ENCODE measurements at places on chromosomes 7 and 10.

- no peak for DNase-seq
These were observed 129.3 kb downstream of the CHRM2 start for GRCh38 chr7:136997735-136998134.

DNA sequence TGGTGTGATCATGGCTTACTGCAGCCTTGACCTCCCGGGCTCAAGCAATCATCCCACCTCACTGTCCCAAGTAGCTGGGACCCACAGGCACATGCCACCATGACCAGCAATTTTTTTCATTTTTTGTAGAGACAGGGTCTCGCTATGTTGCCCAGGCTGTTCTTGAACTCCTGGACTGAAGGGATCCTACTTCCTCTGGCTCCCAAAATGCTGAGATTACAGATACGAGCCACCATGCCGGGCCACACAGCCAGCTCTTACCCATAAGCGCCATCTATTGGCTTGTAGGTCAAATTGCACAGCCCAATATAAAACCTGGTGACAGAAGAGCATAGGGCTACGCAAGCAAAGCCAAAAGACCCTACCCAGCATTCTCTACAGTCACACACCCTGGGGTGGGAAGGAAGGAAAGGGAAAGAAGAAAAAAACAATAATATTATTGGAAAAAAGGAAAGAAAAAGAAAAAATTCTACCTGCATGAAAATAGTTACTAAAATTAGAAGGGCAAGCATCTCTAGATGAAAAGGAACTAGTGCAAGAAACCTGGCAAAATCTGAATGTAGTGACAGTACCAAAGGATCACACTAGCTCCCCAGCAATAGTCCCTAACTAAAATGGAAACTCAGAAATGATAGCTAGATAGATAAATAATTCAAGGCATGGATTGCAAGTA lies 29.4 kb upstream of the AMPH start:
- DNase-seq, result no peak

DNA sequence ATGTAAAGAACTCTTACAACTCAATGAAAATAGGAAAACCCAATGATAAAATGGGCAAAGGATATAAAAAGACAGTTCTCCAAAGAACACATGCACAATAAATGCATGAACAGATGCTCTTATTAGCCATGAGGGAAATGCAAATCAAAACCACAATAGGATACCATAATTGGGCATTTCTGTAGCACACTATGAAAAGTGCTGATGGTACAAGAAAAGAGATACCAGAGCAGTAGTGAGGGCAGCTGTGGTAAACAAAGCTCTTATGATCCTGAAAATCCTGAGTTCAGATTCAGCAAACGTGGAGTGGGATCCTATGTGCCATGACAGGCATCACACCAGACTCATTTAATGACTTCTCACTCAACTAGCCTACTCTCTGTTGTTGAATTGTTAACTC lies 96.7 kb upstream of the SLC25A13 start:
- DNase-seq, result no peak

- no peak for DNase-seq
These were observed 35.0 kb downstream of the SRI start for GRCh38 chr7:88184848-88185304.

GRCh38 chr7:87111877-87112276 lies 40.4 kb upstream of the DMTF1 start:
- DNase-seq, result no peak

DNA sequence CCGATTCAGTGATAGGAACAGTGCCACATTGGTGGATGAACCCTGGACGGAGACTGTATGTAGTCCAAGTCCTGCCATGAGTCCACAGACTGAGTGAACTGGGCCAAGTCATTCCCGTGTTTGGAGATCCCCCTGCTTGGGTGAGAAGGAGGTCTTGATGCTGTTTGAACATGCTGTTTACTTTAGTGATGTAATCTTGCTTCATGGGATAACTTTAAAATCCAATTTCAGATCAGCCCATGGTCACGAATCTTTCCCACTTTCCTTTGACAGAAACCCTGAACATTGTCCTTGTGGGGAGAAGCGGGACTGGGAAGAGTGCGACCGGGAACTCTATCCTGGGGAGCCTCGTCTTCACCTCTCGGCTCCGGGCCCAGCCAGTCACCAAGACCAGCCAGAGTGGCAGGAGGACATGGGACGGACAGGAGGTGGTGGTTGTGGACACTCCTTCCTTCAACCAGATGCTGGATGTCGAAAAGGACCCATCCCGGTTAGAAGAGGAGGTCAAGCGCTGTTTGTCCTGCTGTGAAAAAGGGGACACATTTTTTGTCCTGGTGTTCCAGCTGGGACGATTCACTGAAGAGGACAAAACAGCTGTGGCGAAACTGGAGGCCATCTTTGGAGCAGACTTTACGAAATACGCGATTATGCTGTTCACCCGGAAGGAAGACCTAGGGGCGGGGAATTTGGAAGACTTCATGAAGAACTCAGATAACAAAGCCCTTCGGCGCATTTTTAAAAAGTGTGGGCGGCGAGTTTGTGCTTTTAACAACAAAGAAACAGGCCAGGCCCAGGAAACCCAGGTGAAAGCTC lies 26.6 kb downstream of the GIMAP8 start:
- DNase-seq, result no peak

GRCh38 chr7:67636348-67637022 lies 639.9 kb downstream of the TYW1 start:
- DNase-seq, result no peak

- no peak for DNase-seq
These were observed 85.8 kb downstream of the CALD1 start for GRCh38 chr7:134865001-134865845.

GRCh38 chr7:26441611-26442277 lies 150.1 kb downstream of the SNX10 start:
- no peak for DNase-seq

DNA sequence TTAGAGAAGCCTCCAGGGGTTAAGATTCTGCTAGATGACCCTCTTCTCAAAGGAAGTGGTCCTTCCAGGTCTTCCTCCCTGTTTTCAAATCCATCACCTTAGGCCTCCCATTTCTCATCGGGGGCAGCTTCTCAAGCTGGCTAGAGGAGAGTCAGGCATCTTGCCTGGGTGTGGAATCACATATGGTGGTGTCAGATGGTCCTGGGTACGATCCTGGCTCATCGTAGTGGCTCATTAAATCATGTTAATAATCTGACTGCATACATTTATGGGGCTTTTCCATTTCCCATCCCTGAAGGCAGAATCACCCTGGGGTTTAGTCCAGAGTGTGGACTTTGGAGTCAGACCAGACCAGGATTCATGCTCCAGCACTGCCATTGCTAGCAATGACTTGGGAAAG lies 132.6 kb downstream of the RPS24 start:
- no peak for DNase-seq

GRCh38 chr10:74029943-74030342 lies 32.0 kb downstream of the VCL start:
- DNase-seq, result no peak

GRCh38 chr10:107152087-107152486 lies 12.4 kb downstream of the SORCS1 start:
- DNase-seq, result no peak

DNA sequence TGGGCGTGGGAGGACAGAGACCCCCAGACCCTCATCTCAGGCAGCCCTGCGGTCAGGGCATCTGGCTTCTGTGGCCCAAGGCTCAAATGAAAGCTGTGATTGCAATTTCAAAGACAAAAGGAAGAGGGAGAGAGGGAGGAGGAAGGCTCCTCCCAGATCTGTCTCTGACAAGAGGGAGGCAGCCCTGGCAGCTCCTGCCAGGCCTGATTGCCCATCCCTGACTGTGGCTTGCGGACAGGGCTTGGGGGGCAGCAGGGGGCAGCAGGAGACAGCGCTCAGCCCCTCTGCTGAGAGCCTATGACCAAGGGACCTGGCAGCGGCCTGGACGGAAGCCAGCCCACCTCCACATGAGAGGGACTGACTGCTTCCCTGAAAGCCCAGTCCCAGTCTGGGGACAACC lies 91.8 kb downstream of the PTPRN2 start:
- no peak for DNase-seq

- DNase-seq, result no peak
These were observed 69.8 kb downstream of the HDAC9 start for GRCh38 chr7:18565337-18565736.

GRCh38 chr7:139104091-139104450 lies 5.4 kb downstream of the ZC3HAV1 start:
- no peak for DNase-seq

Measured in retinal pigment epithelial cell (primary cell).